ENCODE measurements at places on chromosomes 1 and 21. TPM values are rescaled to one million over a fixed set of nuclear protein-coding genes. Genes with fewer than 3 reads are reported as not detected.

Gene KRTAP11-1
- total RNA-seq: not detected

Gene A3GALT2
- not detected for total RNA-seq

Gene KLHDC7A
- not detected for total RNA-seq

Gene OR2T33
- total RNA-seq: not detected
